ENCODE measurements at places on chromosomes 13 and 19. TPM values are rescaled to one million over a fixed set of nuclear protein-coding genes. Genes with fewer than 3 reads are reported as not detected.

PABPC3 gene
- not detected for polyA plus RNA-seq

SHISA7 gene
- polyA plus RNA-seq: 0.21 TPM

ZNF792 gene
- polyA plus RNA-seq: 3.3 TPM

PGLYRP1 gene
- polyA plus RNA-seq: 0.41 TPM

TEX30 gene
- polyA plus RNA-seq: 8.0 TPM

- DNase-seq: peak; percentile 93
- no peaks in the 10 kb centered on the region for H3K4me1 ChIP-seq
- peak overlapping the region; percentile 79 for H3K4me3 ChIP-seq
- peak overlapping the region; percentile 97 for H3K27ac ChIP-seq
- no peaks in the 10 kb centered on the region for H3K27me3 ChIP-seq
- no peaks in the 10 kb centered on the region for H3K36me3 ChIP-seq
Measured at GRCh38 chr13:42039946-42040729, 8.3 kb upstream of the DGKH start.

- peak; percentile 41 for DNase-seq
- no peak within 1 kb of the TSS for H3K27ac ChIP-seq
- H3K36me3 ChIP-seq: no peaks in the 10 kb centered on the region
- H3K4me1 ChIP-seq: peaks cover 12% of the 10 kb centered on the region
- H3K27me3 ChIP-seq: no peaks in the 10 kb centered on the region
Measured at GRCh38 chr13:30735025-30735871, at the start of gene ALOX5AP. Gene ALOX5AP (plus strand): TSS chr13:30735543. CDS start chr13:30735606, 63 bp downstream.

DNA sequence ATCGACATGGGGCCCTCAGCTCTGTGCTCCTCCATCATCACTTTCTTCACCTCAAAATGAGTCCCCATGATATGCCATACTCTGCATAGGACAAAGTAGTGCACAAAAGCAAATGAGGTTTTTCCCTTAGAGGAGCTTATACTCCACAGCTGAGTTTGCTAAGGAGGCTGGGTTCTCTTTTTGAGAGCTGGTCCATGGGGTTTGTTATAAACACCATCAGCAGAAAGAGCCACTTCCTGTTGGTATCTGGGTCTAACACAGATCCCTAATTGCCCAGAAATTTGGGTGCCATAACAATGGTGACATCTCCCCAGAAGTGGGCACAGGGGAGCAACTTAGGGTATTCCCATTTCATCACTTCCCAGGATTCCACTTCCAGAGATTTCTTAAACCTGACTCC is 395.7 kb downstream of the FOXO1 start:
- no peaks in the 10 kb centered on the region for H3K4me1 ChIP-seq
- H3K36me3 ChIP-seq: no peaks in the 10 kb centered on the region
- no peak for DNase-seq
- no peak overlapping the region for H3K27ac ChIP-seq

- DNase-seq: peak; percentile 91
- H3K27me3 ChIP-seq: no peaks in the 10 kb centered on the region
- peaks cover 17% of the 10 kb centered on the region for H3K4me1 ChIP-seq
- no peaks in the 10 kb centered on the region for H3K36me3 ChIP-seq
- H3K27ac ChIP-seq: peak within 1 kb of the TSS; percentile 97
Measured at GRCh38 chr13:41019011-41019487, at the start of gene ELF1. Gene ELF1 (minus strand): TSS chr13:41019316. CDS start chr13:40982054, 37,262 bp downstream.

DNA sequence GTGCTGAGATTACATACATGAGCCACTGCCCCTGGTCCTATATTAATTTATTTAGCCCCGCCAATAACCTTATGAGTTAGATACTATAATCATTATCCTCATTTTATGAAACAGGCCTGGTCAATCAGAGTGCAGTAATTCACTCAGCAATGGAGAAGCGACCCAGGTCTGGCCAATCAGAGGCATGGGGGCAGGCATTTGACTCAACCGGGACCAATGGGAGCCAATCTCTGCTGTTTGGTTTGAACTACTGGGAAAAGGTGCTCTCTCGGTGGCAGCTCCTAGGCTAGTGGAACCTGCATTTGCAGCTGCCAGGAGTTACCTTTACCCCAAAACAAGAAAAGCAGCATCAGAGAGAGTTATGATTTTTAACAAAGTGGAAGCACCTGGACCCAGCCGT is 6.6 kb downstream of the SIRT2 start:
- H3K4me3 ChIP-seq: no peak overlapping the region
- no peak overlapping the region for H3K27ac ChIP-seq
- DNase-seq: no peak
- peaks cover 8% of the 10 kb centered on the region for H3K36me3 ChIP-seq
- H3K4me1 ChIP-seq: no peaks in the 10 kb centered on the region
- H3K27me3 ChIP-seq: no peaks in the 10 kb centered on the region

DNA sequence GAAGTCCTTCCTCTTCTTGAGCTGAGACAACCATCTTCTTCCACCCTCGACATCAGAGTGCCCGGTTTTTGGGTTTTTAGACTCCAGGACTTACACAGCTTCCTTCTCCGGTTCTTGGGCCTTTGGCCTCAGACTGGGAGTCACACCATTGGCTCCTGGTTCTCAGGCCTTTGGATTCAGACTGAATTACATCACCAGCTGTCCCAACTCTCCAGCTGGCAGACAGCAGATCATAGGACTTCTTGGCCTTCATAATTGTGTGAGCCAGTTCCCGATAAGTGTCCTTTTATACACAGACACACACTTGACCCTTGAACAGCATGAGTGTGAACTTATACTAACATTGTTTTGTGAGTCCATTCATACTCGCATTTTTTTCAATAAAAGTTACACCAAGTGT is 166.0 kb upstream of the UBL3 start:
- no peaks in the 10 kb centered on the region for H3K36me3 ChIP-seq
- no peak overlapping the region for H3K4me3 ChIP-seq
- no peaks in the 10 kb centered on the region for H3K27me3 ChIP-seq
- DNase-seq: no peak
- no peak overlapping the region for H3K27ac ChIP-seq

GRCh38 chr19:1248139-1248785 is at the start of gene MIDN:
Gene MIDN (plus strand): TSS chr19:1248583. CDS start chr19:1250297, 1,714 bp downstream.
- peak; percentile 92 for DNase-seq
- no peaks in the 10 kb centered on the region for H3K27me3 ChIP-seq
- H3K4me1 ChIP-seq: no peaks in the 10 kb centered on the region
- peaks cover 7% of the 10 kb centered on the region for H3K36me3 ChIP-seq
- H3K4me3 ChIP-seq: peak within 1 kb of the TSS; percentile 54

- H3K4me1 ChIP-seq: peaks cover 5% of the 10 kb centered on the region
- H3K27me3 ChIP-seq: no peaks in the 10 kb centered on the region
- no peak overlapping the region for H3K4me3 ChIP-seq
- peak; percentile 49 for DNase-seq
- no peak overlapping the region for H3K27ac ChIP-seq
Measured at GRCh38 chr19:41373993-41374392, 2.3 kb upstream of the TMEM91 start.

DNA sequence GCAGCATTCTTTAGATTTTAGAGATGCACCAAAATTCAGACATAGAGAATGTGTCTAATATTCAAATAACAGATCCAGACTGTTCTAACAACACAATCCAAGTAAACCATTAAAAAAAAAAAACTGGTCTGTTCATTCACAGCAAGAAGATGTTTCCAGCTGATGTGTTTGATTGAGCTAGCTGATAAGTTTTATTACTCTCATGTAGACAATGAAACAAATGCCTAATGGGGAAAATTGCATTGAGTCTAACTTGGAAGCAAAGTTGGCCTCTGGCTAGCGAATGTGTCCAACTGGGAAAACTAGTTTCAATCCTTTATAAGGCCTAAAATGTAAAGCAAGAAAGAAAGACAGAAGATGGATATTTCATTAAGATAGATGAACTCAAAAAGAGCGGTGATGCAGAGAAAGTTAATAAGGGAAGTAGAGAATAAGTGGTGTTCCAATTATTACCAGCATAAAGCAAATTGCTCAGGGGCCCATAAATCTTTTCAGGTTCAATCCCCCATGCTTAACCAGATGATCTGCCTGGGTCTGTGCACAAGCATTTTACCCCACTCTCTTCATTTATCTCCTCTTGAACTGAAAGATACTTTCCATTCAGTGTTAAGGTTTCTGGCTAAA is 54.2 kb downstream of the PCDH9 start:
- no peaks in the 10 kb centered on the region for H3K27me3 ChIP-seq
- H3K36me3 ChIP-seq: no peaks in the 10 kb centered on the region
- DNase-seq: no peak
- no peak overlapping the region for H3K4me3 ChIP-seq
- no peak overlapping the region for H3K27ac ChIP-seq

DNA sequence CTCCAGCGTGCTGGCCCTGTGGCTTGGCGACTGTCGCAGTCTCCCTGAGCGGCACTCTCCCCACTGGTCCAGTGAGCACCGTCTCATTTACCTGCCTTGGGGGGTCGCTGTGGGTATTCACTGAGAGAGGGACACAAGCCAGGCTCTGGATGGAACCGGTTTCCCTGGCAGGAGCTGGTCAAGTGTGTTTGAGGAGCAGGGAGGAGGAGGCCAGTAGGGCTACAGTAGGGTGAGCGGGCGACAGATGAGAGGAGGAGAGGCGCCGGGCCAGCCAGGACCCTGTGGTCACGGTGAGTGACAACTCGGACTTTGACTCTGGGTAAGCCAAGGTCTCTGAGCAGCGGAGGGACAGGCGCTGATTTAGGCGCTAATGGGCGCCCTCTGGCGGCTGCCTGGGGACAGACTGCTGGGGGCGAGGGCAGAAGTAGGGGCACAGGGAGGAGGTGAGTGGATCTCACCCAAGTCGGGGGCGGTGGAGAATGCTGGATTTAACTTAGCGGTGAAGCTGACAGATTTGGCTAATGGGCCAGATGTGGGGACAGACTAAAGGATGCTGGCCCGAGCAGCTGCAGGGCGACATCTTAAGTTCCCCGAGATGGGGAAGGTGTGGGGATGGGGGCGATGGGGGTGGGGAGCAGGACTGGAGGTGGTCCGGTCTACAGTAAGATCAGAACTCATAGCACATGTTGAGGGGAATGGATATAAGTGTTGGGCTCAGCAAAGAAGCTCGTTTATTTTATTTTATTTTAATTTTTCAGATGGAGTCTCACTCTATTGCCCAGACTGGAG is 4.7 kb upstream of the PRMT1 start:
- peak overlapping the region; percentile 64 for H3K27ac ChIP-seq
- no peaks in the 10 kb centered on the region for H3K4me1 ChIP-seq
- H3K4me3 ChIP-seq: peak overlapping the region; percentile 25
- peak; percentile 90 for DNase-seq
- H3K27me3 ChIP-seq: no peaks in the 10 kb centered on the region
- peaks cover 29% of the 10 kb centered on the region for H3K36me3 ChIP-seq

DNA sequence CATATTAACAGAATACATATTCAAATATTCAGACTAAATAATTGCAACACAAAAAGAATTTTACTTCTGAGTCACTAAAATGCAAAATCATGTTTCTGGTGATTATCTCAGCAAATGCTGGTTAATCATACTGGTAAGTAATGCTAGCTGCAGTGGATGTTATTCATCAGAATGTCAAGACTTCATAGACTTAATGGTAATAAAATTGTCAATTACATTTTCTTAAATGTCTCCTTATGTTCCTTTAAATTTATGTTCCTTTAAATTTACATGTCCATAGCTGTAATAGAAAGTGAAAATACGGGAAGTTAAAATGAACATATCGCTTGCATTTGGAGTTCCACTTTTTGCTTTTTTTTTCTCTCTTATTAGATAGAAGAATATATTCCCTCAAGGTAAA is 853.0 kb downstream of the SLITRK6 start:
- H3K36me3 ChIP-seq: no peaks in the 10 kb centered on the region
- no peaks in the 10 kb centered on the region for H3K4me1 ChIP-seq
- H3K4me3 ChIP-seq: no peak overlapping the region
- H3K27me3 ChIP-seq: no peaks in the 10 kb centered on the region

DNA sequence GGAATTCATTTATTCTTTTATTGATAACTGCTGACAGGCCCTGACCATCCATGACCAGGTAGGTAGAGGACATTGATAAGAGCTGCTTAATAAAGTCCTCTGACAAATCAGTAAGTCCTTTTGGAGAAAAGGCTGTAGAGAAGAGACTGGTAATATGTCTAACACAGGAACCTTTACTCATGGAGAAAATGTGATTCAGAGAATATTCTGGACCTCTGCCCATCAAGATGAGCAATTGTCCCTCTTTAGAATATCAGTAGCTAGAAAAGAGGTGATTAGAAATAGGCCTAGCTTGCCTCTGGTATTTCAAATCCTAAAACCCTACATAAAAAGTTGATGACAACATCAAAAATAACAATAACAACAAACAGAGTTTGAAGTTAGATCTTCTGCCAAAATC is 642.3 kb downstream of the TBC1D4 start:
- H3K4me1 ChIP-seq: no peaks in the 10 kb centered on the region
- no peak for DNase-seq
- H3K27ac ChIP-seq: no peak overlapping the region
- H3K4me3 ChIP-seq: no peak overlapping the region
- H3K27me3 ChIP-seq: no peaks in the 10 kb centered on the region
- no peaks in the 10 kb centered on the region for H3K36me3 ChIP-seq

DNA sequence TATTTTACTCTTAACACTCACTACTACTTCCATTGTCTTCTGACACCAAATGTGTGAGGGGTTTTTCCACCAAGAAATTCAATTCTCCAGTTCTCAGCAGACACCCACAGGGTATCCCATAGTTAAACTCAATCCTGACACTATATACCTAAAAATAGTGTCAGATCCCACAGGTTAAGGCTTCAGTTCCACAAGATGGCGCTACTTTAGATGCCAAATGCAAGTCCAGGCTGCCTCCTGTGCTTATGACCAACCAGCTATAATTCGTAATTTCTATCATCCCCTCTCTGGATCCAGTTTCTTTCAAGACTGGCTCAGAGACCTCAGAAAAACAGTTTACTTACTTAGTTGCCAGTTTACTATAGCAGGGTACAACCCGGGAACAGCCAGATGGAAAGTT is 1146.2 kb upstream of the SPRY2 start:
- no peak overlapping the region for H3K27ac ChIP-seq
- H3K27me3 ChIP-seq: no peaks in the 10 kb centered on the region
- DNase-seq: peak; percentile 16
- H3K4me1 ChIP-seq: no peaks in the 10 kb centered on the region

- H3K27me3 ChIP-seq: no peaks in the 10 kb centered on the region
- no peak for DNase-seq
- H3K27ac ChIP-seq: no peak overlapping the region
- H3K4me3 ChIP-seq: no peak overlapping the region
- H3K36me3 ChIP-seq: no peaks in the 10 kb centered on the region
Measured at GRCh38 chr13:73336773-73337172, 278.0 kb downstream of the KLF5 start.

DNA sequence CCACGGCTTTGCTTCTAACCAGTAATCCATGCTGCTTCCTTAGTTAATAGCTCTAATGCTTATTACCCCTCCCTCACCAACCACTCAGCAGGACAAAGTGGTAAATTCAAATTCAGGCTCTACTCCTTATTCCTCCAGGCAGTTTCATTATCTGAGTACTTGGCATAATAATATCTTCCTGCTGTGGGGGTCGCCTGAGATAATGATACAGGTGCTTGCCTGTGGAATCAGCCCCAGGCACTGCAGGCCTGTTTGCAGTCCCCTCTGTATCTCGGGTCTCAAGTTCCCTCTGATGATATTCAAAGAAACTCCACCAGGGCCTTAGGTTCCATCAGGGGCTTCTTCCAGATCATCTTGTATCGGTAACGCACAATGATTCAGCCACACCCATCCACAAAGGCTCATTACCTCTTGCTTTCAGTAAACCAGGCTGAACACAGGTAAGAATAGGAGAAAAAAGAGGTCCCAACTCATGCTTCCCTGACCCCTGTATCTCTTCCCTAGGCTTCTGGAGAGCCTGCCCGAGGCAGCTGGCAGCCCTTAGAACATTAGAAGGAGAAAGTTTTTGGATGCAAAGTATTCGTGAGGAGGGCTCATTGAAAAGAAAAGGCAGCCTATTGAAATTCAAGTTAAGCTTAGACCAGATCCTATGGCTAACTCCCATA is 14.3 kb upstream of the FOXO1 start:
- H3K4me3 ChIP-seq: no peak overlapping the region
- H3K27ac ChIP-seq: no peak overlapping the region
- DNase-seq: no peak

- H3K27ac ChIP-seq: no peak overlapping the region
- DNase-seq: no peak
- H3K36me3 ChIP-seq: no peaks in the 10 kb centered on the region
- no peak overlapping the region for H3K4me3 ChIP-seq
- H3K4me1 ChIP-seq: no peaks in the 10 kb centered on the region
Measured at GRCh38 chr19:2731181-2731995, 8.4 kb downstream of the SLC39A3 start.
